Thyroid gland (tissue), 4 donors: ENCODE measurements at places on chromosomes 5 and 9. TPM values are rescaled to one million over a fixed set of nuclear protein-coding genes. Genes with fewer than 3 reads are reported as not detected.
A peak's percentile ranks its signal among the peaks of the same experiment; 100 is the strongest.

GRCh38 chr5:81520769-81521168 lies 126.8 kb upstream of the ACOT12 start:
- H3K36me3 ChIP-seq, result no peaks in the 10 kb centered on the region
- H3K4me1 ChIP-seq, result no peaks in the 10 kb centered on the region
- H3K4me3 ChIP-seq, result no peak overlapping the region
- H3K27ac ChIP-seq, result no peak overlapping the region

- no peak overlapping the region for H3K27ac ChIP-seq
- DNase-seq, result no peak
- no peaks in the 10 kb centered on the region for H3K36me3 ChIP-seq
- no peaks in the 10 kb centered on the region for H3K4me1 ChIP-seq
These were observed 755.7 kb downstream of the TLR4 start for GRCh38 chr9:118459913-118460312.

Gene SPATA31E1
- total RNA-seq, result not detected

Gene SLCO4C1
- total RNA-seq, result 0.94 TPM

DNA sequence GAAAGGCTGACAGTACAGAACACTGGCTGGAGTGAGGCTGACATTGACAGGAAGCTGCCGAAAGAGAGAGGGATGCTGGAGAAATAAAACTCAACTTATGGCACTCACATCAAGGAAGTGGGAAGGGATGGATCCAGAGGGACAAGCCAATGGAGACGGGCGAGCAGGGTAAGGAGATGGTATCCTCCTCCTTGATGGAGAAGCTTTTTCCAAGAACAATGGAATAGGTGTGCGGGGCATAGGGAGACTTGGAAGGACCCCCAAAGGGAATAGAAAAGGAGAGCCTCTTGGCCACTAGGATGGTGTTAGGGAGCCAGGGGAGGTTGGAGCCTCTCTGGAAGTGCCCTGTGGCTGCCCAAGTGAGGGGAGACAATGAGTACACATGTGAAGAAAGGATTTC lies 58.4 kb upstream of the GRHPR start:
- no peak overlapping the region for H3K4me3 ChIP-seq
- no peaks in the 10 kb centered on the region for H3K36me3 ChIP-seq
- no peak for DNase-seq

Gene ZNF367
- 1.2 TPM for total RNA-seq

Gene TTC23L
- 0.45 TPM for total RNA-seq

- H3K27ac ChIP-seq, result no peak overlapping the region
- no peak overlapping the region for H3K4me3 ChIP-seq
- DNase-seq, result no peak
- no peaks in the 10 kb centered on the region for H3K36me3 ChIP-seq
- peaks cover 12% of the 10 kb centered on the region for H3K4me1 ChIP-seq
These were observed 43.2 kb downstream of the ZNF462 start for GRCh38 chr9:106906129-106906528.

- no peak overlapping the region for H3K27ac ChIP-seq
- H3K27me3 ChIP-seq, result no peaks in the 10 kb centered on the region
- H3K4me1 ChIP-seq, result no peaks in the 10 kb centered on the region
- H3K36me3 ChIP-seq, result no peaks in the 10 kb centered on the region
- no peak overlapping the region for H3K4me3 ChIP-seq
These were observed 141.4 kb upstream of the LMX1B start for GRCh38 chr9:126472198-126472947.

DNA sequence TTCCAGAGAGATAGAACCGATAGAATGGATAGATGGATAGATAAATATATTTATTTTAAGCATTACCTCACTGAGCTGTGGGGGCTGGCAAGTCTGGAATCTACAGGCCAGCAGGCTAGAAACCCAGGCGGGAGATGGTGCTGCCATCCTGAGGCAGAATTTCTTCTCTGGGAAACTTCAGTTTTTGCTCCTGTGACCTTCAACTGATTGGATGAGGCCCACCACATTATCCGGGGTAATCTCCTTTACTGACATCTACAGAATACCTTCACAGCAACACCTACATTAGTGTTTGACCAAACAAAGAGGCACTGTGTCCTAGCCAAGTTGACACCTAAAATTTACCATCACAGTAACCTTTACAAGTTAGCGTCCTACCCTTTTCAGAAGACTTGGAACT lies 29.2 kb upstream of the TENT4A start:
- H3K36me3 ChIP-seq, result no peaks in the 10 kb centered on the region
- no peaks in the 10 kb centered on the region for H3K27me3 ChIP-seq
- no peak for DNase-seq

- H3K4me1 ChIP-seq, result peaks cover 33% of the 10 kb centered on the region
- H3K36me3 ChIP-seq, result no peaks in the 10 kb centered on the region
- DNase-seq, result peak; percentile 85
- H3K4me3 ChIP-seq, result peak overlapping the region; percentile 45
- peak overlapping the region; percentile 98 for H3K27ac ChIP-seq
These were observed 413 bp downstream of the JADE2 start for GRCh38 chr5:134525683-134526482.

GRCh38 chr5:78157001-78157400 lies 137.5 kb downstream of the AP3B1 start:
- H3K4me3 ChIP-seq, result no peak overlapping the region
- peaks cover 4% of the 10 kb centered on the region for H3K36me3 ChIP-seq
- H3K4me1 ChIP-seq, result no peaks in the 10 kb centered on the region
- DNase-seq, result no peak
- no peak overlapping the region for H3K27ac ChIP-seq

- no peak overlapping the region for H3K4me3 ChIP-seq
- DNase-seq, result no peak
- no peaks in the 10 kb centered on the region for H3K27me3 ChIP-seq
- no peaks in the 10 kb centered on the region for H3K36me3 ChIP-seq
- H3K27ac ChIP-seq, result no peak overlapping the region
These were observed 37.5 kb upstream of the ZFYVE16 start for GRCh38 chr5:80370390-80370789.

- H3K4me1 ChIP-seq, result peaks cover 17% of the 10 kb centered on the region
- H3K4me3 ChIP-seq, result no peak overlapping the region
- H3K36me3 ChIP-seq, result no peaks in the 10 kb centered on the region
These were observed 3.1 kb downstream of the CCDC183 start for GRCh38 chr9:136799079-136799853.

DNA sequence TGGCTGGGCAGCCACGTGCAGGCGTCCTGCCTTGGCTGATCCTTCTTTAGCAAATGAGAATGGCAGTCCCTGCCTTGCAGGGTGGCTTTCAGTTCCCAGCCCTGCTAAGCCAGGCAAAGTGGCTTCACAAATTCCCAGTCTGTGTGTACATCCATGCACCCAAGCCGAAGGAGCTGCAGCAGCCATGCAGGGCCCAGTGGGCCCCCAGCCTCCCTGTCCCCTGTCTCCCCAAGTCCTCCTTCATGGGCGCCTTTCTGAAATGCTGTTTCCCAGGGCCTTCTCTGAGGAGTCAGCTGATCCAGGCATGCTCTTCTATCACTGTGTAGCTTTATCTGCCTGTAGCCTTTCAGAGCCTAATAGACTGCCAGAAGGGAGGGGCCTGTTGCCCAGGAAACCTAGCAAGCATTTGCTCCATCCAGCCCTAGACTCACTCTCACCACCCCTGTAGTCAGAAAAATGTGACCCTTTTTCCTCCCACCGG lies 47.4 kb upstream of the SHC3 start:
- H3K4me1 ChIP-seq, result no peaks in the 10 kb centered on the region
- no peak overlapping the region for H3K27ac ChIP-seq
- no peaks in the 10 kb centered on the region for H3K36me3 ChIP-seq
- H3K4me3 ChIP-seq, result no peak overlapping the region
- peak; percentile 10 for DNase-seq
- no peaks in the 10 kb centered on the region for H3K27me3 ChIP-seq

DNA sequence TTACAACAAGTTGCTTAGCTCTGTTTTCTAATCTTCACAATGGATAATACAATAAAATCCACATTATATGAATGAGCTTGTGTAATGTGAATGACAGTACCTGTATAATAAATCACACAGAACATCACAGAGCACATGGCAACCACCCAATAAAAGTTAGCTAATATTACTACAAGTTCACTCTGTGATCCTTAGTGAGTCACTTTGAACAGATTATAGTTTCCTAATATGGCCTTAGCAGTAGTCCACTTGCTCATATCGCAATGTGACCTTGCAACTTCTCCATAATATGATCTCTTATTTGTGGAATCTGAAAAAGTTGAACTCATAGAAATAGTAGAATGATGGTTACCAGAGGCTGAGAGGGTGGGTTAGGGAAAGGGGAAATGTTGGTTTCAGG lies 361.3 kb downstream of the PTPRD start:
- H3K36me3 ChIP-seq, result no peaks in the 10 kb centered on the region
- H3K27me3 ChIP-seq, result no peaks in the 10 kb centered on the region
- no peak overlapping the region for H3K4me3 ChIP-seq

Gene RAD23B
- 85.7 TPM for total RNA-seq

Gene ADGRD2
- total RNA-seq, result not detected

Gene LCN15
- total RNA-seq, result not detected

DNA sequence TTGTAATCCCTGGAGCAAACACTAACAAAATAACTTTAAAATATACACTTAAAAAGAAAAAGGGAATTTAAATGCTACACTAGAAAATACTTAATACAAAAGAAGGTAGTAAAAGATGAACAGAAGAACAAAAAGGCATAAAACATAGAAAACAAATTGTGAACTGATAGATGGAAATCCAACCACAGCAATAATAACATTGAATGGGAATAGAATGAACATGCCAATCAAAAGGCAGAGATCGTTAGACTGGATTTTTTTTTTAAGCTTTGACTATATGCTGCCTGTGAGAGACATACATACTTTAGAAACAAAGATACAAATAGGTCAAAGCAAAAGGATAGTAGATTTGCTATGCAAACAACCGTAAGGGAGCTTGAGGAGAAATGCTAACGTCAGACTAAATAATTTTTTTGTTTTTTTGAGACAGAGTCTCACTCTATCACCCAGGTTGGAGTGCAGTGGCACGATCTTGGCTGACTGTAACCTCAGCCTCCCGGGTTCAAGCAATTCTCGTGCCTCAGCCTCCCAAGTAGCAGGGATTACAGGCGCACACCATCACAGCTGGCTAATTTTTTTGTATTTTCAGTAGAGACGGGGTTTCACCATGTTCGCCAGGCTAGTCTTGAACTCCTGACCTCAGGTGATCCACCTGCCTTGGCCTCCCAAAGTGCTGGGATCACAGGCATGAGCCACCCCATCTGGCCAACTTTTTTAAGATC lies 6.5 kb downstream of the ABO start:
- DNase-seq, result no peak
- no peaks in the 10 kb centered on the region for H3K36me3 ChIP-seq
- no peaks in the 10 kb centered on the region for H3K27me3 ChIP-seq
- H3K27ac ChIP-seq, result no peak overlapping the region
- H3K4me3 ChIP-seq, result no peak overlapping the region
- peaks cover 6% of the 10 kb centered on the region for H3K4me1 ChIP-seq

DNA sequence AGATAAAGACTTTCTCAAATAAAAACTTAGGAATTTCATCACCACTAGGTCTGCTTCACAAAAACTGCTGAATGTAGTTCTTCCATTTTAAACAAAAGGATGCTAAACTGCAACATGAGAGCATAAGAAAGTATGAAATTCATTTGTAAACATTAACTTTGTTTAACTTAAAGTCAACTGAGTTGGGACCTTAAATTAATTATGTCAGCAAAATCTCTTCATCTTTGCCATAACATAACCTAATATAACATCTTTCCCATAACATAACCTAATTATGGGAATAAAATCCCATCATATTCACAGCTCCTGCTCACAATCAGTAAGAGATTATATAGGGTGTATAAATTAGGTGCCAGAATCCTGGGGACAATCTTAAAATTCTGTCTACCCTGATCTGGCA lies 78.8 kb upstream of the PCSK5 start:
- no peaks in the 10 kb centered on the region for H3K4me1 ChIP-seq
- H3K4me3 ChIP-seq, result no peak overlapping the region
- no peak overlapping the region for H3K27ac ChIP-seq
- H3K36me3 ChIP-seq, result no peaks in the 10 kb centered on the region
- no peak for DNase-seq
- H3K27me3 ChIP-seq, result no peaks in the 10 kb centered on the region

DNA sequence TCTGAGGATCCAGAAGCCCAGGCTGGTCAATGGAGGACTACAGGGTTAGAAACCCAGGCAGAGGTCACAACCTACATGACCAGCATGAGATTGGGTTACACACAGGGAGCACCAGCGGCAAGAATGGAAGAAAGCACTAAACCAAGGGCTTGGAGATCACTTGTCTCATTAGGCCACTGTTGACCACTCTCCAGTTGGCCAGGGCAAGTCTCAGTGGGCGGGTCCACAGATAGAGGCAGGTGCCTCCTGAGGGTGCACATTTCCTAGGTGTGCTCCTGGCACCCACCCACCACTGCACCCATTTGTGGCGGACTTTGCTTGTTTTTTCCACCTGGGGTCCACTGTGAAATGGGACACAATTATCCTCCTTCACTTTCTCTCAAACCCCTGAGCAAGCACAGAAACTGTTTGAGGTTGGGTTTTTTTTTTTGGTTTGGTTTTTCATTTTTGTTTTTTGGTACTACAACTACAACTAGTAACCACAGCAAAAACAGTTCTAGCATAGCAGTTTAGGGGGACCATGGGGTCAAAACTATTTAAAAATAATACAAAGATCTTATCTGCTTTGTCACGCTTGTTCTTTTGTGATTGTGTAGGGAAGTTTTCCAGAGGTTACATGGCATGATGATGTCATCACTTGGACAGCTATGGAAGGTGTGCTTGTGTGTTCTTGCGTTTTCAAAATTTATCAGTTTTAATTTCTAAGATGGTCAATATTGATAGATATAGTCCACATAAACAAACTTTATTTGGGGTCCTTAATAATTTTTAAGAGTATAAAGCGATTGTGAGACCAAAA lies 6.1 kb downstream of the NPR2 start:
- peaks cover 1% of the 10 kb centered on the region for H3K36me3 ChIP-seq
- H3K4me1 ChIP-seq, result no peaks in the 10 kb centered on the region
- no peak for DNase-seq
- no peaks in the 10 kb centered on the region for H3K27me3 ChIP-seq

- H3K4me1 ChIP-seq, result peaks cover 13% of the 10 kb centered on the region
- no peak overlapping the region for H3K4me3 ChIP-seq
- H3K27ac ChIP-seq, result no peak overlapping the region
- peak; percentile 21 for DNase-seq
These were observed 54.4 kb downstream of the ANKH start for GRCh38 chr5:14816999-14817761.

Gene SLC27A4
- 38.4 TPM for total RNA-seq

GRCh38 chr9:137373611-137373980 lies 49.4 kb downstream of the EXD3 start:
- no peak overlapping the region for H3K4me3 ChIP-seq
- no peaks in the 10 kb centered on the region for H3K27me3 ChIP-seq
- no peak overlapping the region for H3K27ac ChIP-seq
- no peaks in the 10 kb centered on the region for H3K36me3 ChIP-seq
- no peaks in the 10 kb centered on the region for H3K4me1 ChIP-seq

Gene PCDHGA2
- 5.5 TPM for total RNA-seq

Gene SPATA31D4
- total RNA-seq, result not detected

Gene C5
- 2.4 TPM for total RNA-seq

DNA sequence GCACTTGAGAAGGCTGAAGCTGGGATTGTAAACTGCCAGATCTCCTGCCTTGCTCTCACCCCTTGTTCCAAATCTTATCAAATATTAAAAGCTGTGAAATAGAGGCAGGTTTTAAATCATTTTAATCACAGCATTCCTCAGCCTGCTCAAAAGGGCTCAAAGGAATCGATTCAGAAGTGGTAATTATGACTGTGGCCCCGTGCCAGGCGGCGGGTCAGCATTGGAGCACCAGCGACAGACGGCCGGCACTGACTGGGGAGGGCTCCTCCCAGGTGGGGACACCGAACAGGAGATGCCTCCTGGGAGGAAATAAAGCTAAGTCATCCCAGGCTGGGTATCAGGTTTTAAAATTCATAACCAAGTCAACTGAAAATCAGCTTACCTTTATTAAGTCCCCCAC lies 66.7 kb downstream of the KCNIP1 start:
- H3K4me1 ChIP-seq, result no peaks in the 10 kb centered on the region
- H3K4me3 ChIP-seq, result no peak overlapping the region
- DNase-seq, result peak; percentile 9
- H3K36me3 ChIP-seq, result no peaks in the 10 kb centered on the region
- H3K27ac ChIP-seq, result no peak overlapping the region
